Upper lobe of left lung (tissue), 6 donors: ENCODE measurements at places on chromosomes 6 and 20. TPM values are rescaled to one million over a fixed set of nuclear protein-coding genes. Genes with fewer than 3 reads are reported as not detected.

Gene TXLNB
- 1.9 TPM for total RNA-seq

Gene DTNBP1
- total RNA-seq: 25.8 TPM

GRCh38 chr20:43919686-43920403 lies 5.2 kb downstream of the TOX2 start:
- DNase-seq: no peak

Gene OR12D3
- not detected for total RNA-seq

- DNase-seq: no peak
Measured at GRCh38 chr6:153698001-153698400, 341.0 kb upstream of the OPRM1 start.

GRCh38 chr20:17391127-17391771 lies 139.9 kb downstream of the BFSP1 start:
- no peak for DNase-seq

GRCh38 chr6:115219645-115220044 lies 841.0 kb downstream of the FRK start:
- DNase-seq: no peak

DNA sequence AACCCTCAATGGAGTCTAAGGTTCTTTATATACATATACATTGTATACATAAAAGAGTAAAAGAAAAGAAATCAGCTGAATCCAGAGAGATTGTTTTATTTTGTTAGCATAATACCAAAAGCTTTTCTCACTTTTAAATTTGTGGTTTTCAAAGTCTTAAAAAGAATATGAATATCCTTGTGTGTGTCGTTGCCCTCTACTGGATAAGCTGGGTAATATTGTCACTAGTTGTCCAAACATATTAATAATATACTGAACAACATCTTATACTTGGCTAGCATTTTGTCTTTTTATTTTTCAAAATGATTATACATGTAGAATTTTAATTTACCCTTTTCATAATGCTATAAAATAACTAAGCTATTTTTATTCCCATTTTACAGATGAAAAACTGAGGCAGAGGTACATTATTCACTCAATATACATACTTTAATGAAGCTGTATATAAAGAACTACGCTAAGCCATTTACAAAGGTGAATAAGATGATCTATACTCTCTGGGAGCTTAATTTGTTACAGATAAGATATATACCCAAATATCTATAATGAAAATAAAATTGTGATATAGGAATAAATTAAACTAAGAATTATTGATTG lies 531.7 kb downstream of the TFAP2B start:
- DNase-seq: no peak

GRCh38 chr6:66065313-66065712 lies 358.3 kb upstream of the EYS start:
- no peak for DNase-seq

GRCh38 chr6:4185419-4185818 lies 50.0 kb upstream of the ECI2 start:
- no peak for DNase-seq

DNA sequence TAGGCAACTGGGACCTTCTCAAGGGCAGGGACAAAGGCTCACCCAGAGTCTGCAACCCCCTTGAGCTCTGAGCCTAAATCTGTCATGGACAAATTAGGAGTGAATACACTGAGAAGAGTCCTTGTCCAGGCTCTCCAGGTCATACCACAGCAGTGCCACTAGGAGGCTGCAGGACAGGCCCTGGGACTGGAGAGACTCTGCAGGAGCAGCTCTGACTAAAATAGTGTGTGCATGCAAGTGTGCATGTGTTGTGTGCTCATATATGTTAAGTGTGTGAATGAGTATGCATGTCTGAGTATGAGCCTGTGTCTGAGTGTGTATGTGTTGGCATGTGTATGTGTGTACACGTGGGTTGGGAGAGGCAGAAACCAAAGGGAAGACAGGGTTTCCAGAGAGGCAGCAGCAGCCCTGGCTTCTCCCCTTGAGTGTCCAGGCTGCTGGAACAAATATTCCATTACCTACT lies 27.1 kb downstream of the MRPL14 start:
- no peak for DNase-seq

Gene DDO
- total RNA-seq: 2.1 TPM

DNA sequence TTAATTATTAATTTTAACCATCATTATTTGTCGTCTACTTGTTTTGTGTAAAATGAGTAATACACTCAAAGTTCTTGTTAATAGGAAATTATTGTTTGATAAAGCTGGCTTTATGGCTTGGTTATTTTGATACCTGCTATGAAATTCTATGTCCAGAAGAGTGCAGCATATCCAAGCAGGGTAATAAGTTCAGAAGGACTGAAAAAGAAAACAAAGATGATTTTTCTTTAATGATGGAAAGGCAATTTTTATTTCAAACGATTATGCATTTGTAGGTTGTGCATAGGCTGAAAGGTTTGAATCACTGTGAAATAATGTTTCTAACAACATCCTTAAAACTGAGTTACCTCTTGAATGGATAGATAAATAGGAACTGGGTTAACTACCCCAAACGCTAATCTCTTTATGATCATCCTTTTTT lies 1.4 kb upstream of the MAN1A1 start:
- DNase-seq: no peak

DNA sequence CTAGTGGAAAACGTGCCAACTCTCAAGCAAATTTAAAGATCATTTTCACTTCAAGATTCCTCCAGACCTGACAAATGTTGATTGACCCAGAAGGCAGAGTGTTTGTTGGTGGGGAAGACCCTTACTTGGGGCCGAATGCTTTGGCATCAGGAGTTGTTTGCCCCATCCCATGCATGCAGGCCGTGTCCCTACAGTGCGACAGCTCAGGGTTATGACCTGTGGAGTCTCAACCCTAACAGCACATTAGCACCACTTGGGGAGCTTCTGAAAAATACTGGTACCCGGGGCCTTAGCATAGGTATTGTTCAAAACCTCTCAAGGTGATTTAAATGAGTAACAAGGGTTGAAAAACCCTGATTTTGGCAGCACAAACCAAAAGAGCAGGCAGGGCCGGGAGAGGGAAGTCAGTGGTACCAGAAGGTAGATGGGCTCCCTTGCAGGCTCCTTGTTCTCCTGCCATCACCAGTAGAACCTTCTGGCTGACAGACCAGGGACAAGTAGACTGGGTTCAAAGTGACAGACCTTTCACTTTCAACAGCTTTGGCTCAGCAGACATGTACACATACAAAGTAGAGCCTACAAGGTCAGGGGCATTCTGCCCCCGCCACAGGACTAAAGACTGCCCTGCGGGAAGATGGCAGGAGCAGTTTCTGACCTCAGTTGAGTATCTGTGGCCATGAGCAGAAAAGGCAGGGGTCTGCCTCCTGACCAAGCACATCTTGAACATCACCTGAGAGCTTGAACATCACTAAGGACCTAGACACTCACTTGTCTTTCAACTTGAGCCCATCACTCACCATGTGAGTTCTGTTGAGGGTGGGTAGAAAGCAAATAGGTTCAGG lies 39.6 kb downstream of the PLCG1 start:
- no peak for DNase-seq

DNA sequence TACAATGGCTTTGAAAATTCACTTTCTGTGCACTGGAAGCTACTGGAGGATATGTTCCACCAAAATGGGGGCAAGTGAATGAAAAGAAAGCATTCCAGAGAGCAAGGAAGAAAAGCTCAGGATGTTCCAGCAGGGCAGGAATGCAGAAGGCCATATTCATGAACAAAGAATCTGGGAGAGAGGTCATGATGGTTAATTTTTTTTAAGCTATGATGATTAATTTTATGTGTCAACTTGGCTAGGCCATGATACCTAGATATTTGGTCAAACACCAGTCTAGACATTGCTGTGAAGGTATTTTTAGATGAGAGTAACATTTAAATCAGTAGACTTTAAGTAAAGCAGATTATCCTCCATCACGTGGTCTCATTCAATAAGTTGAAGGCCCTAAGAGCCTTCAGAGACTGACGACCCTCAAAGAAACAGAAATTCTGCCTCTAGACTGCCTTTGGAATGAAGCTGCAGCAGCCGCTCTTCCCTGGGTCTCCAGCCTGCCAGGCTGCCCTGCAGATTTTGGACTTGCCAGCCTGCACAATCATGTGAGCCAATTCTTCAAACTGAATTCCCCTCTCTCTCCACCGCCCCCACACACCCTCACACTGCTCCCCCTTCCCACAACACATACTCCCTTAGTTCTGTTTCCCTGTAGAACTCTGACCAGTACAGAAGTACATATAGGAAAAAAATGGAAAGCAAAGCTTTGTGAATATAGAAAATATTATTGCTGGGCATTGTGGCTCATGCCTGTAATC lies 20.1 kb upstream of the GCM1 start:
- no peak for DNase-seq

- DNase-seq: no peak
Measured at GRCh38 chr20:35451295-35451694, 4.1 kb upstream of the CEP250 start.

DNA sequence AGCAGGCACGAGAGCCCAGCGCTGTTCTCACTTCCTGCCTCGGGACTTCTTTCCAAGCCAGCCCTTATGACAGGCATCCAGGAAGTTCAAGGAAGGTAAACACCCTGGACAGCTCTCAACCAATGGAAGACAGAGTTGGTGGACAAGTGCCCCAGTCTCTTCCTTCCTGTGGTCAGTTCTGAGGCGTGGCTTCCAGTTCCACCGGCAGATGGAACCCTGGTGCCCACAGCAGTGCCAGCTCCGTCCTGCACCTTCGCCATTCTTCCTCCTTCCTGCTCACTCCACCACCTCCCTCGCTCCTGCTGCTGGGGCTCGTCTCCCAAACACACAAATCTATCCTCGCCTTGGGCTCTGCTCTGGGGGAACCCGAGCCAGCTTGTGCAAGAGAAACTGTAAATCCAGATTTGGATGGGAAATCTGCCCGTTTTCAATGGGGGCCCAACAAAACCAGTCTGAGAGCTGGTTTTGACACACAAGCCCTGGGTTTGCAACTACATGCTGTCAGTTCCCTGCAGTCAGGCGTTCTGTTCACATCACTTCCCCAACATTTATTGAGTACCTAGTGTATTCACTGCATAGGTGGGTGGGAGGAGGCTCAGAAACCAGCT lies 162.7 kb downstream of the GRM4 start:
- peak; percentile 72 for DNase-seq

Gene C2
- total RNA-seq: 170 TPM

Gene LRRC1
- total RNA-seq: 31.5 TPM

Gene OGFRL1
- total RNA-seq: 11.5 TPM

DNA sequence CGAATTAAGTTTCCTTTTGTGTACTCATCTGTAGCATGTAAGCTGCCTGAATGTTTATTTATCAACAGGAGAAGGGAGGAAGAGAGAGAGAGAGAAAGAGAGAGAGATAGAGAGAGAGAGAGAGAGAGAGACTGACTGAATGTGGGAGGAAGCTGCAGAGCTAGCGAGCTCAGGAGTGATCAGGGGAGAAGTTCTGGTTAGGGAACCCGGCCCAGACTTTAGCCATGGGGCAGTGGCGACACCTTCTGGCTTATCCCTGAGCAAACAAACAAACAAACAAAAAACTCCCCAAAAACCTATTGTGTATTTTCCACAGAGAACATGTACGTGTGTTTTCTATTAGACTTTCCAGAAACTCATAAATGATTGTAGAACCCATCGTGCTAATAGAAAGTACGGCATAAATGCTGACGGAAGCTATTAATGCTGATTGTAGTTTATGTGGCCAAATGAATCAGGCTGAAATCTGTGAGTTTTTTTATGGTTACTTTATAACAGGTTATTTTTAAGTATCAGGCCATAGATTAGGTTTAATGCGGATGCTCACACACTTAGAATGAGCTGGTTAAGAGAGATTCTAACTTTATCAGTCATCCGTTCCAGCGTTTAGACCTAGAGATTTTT lies 92.8 kb downstream of the CLIC5 start:
- no peak for DNase-seq

Gene GSTA1
- total RNA-seq: 24.1 TPM

DNA sequence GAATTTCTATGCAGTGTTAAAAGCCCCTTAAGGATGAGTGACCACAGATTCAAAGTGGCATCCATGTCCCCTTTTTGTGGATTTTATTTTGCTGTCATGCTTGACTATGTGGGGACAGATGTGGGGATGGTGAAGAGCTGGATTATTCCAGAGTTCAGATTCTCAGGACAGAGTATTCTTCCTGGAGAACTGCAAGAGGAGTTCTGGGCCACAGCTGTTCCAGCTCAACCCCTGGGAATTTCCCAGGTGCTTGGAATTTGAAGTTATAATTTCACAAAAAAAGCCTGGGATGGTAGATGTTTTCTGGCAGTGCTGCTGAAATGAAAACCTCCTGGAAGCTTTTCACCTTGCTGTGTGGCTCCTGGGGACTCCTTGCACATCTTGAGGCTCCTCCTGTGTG lies 671.8 kb upstream of the MARCKS start:
- DNase-seq: no peak

DNA sequence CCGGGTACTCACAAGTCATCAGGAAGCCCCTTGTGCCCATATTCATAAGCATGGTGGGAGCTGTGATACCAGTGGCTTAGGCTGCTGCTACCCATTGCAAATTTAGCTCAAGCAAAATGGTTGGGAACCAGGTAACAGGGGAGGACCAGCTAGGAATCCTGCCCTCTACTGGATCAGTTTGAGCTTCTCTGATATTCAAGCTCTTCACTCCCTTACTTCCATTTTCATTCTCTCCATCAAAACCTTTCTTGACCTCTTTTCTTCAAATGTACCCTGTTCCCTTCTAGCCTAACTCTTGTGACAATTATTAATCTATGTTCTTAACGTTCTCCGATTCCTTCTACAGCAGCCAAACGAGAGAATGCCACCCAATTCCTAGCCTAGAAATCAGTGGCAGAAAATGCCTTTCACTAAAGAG lies 9.7 kb downstream of the NOL7 start:
- no peak for DNase-seq

GRCh38 chr6:150603176-150603575 lies 3.5 kb downstream of the PLEKHG1 start:
- DNase-seq: no peak

GRCh38 chr20:818001-818664 lies 15.4 kb upstream of the FAM110A start:
- no peak for DNase-seq

DNA sequence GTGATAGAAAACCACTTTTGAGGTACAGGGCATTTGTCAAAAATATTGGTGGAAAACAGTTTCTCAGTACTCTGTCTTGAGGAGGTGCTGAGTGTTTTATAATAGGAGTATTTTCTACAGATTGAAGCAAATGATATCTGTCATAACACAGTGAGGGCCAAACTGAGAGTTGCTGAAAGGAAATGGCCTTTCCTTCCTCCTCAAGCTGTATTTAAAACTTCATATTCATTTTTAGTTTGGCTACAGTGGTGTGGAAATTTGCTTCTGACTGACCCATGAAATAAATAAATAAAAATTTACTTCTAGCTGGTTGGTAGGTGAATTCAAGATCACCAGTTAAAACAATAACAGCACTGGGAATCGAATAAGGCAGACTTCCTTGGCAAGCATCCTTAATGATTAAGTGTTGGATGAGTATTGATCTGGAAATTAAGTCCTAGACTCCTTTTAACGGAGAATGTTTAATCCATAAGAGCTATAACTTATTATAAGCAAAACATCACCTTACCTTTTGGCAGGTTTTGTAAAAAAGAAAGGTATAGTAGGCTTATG lies 828.6 kb upstream of the CITED2 start:
- no peak for DNase-seq
